ENCODE measurements at places on chromosomes 5 and 9.

DNA sequence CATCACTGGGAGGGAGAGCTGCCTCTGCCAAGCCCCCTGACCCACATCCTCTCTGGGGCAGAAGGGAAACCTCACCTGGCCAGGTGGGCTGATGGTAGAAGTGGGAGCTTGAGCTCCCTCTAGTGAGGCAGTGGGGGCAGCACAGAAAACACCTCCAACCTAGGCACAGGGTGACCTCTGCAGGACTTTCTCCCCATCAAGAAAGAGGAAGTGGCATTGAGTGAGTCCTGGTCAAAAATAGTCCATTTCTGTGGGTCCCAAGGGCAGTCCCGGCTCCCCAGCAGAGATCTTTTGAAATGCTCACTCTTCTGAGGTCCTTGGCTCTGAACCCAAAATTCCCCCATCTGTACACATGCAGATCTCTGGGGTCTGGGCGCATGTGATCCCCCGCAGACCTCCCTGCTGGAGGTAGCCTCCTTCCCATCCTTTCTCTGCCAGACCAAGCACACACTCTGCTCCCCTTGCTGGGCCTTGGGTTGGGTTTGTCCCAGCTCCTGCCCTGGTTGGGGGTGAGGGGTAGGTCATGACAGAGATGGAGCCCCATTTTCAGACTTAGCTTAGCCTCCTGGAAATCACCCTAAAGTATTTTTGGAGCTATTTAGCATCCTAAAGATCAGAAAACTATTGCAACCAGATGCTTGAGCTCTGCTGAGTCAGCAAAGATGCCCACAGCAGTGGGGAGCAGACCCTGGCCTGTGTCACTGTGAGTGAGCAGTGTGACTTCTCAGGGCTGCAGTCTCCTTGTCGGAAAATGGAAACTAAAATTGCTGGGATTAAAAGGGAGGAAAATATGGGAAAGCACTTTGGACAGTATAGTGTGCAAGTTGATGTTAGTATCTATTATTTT lies 41.6 kb upstream of the LCP2 start:
- DNase-seq, result no peak

- no peak for DNase-seq
These were observed 240.7 kb downstream of the COX7C start for GRCh38 chr5:86858442-86858841.

GRCh38 chr9:107465467-107466451 lies 23.8 kb downstream of the KLF4 start:
- DNase-seq, result no peak

DNA sequence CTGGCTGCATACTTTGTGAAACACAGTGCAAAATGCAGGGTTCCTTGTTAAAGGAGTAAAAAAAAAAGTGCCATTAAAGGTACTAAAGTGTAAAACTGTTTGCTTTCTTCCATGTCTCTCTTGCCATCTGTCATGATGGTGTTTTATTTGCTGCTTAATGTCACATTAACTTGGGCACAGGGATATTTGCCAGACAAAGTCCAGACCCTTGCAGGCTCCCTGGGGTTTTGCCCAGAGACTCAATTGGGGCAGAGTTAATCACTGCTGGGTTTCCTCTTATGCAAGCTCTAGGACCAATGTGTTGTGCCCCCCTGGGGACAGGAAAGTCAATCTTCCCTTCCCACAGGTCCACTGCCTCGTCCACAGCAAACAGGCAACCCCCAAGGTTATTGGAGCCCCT lies 274.3 kb upstream of the SGCD start:
- DNase-seq, result no peak

GRCh38 chr9:15157381-15157780 lies 149.6 kb downstream of the TTC39B start:
- no peak for DNase-seq

GRCh38 chr9:75624998-75625397 lies 265.5 kb upstream of the PCSK5 start:
- DNase-seq, result no peak

- no peak for DNase-seq
These were observed 134.6 kb downstream of the ISL1 start for GRCh38 chr5:51517838-51518237.

DNA sequence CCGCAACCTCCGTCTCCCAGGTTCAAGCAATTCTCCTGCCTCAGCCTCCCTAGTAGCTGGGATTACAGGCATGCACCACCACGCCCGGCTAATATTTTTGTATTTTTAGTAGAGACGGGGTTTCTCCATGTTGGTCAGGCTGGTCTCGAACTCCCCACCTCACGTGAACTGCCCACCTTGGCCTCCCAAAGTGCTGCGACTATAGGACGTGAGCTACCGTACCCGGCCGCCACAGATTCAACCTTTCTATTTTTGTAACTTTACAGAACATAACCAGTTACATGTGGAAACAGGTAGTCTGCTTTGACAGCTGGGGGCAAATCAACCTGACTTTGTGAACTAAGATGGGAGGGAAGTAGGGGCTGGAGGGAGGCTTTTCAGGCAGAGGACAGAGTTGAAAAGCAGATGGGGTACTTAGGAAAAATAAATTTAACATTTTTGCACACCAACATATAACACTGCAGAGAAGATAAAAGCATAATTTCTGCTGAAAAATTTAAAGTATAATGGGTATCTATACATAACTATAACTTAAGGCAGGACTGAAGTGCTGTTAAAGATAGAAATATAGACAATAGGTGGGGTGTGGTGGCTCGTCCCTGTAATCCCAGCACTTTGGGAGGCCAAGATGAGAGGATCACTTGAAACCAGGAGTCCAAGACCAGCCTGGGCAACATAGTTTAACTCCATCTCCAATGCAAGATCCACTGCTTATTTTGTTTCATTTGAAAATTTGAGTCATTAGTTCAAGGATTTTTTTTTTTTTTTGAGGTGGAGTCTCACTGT lies 5.1 kb downstream of the RPL37 start:
- DNase-seq, result no peak

DNA sequence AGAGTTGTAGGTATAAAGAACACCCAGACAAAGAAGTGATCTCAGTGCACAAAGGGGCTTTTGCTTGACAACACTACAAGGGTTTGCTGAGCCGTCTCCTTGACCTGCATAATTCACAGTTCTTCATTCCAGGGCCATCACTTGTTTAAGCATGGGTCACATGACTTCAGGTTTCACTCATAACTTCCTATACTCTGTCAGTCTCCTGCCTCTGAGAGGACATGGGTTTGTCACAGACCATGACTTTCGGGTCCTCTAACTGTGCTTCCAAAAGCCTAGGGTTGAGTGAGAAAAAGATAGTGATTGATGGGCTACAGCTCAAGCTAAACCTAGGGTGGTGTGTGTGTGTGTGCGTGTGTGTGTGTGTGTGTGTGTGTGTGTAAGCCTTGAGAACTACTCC lies 166.4 kb downstream of the CDH6 start:
- DNase-seq, result no peak

- no peak for DNase-seq
These were observed 139.1 kb downstream of the ZNF354C start for GRCh38 chr5:179199246-179199645.

- no peak for DNase-seq
These were observed 13.5 kb downstream of the B4GALT1 start for GRCh38 chr9:33153666-33154065.

GRCh38 chr9:22813529-22813928 lies 366.9 kb downstream of the DMRTA1 start:
- DNase-seq, result no peak

- DNase-seq, result no peak
These were observed 35.3 kb downstream of the PRDM6 start for GRCh38 chr5:123124126-123124858.

- no peak for DNase-seq
These were observed 1.8 kb downstream of the RPL12 start for GRCh38 chr9:127449332-127449966.

GRCh38 chr9:95887926-95888497 lies 12.5 kb downstream of the ERCC6L2 start:
- no peak for DNase-seq

DNA sequence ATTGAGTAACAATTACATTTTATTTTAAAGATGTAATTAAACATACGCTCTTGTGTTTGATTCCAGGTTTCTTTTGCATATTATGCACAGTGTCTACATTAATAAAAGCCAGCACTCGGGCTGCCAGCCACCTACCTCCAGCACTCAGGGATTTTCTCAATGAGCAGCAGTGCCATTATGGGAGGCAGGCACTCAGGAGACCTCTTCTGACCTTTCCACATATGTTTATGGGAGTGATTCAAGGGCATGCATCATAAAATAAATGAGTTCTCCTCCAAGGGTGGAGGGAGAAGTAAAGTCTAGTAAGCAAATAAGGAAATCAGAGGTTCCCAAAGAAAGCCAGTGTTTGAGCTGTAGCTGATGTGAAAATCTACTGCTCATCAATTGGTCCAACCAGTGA lies 119.8 kb upstream of the IRX2 start:
- DNase-seq, result no peak

- DNase-seq, result no peak
These were observed 69.4 kb downstream of the KLHL3 start for GRCh38 chr5:137666461-137666850.

DNA sequence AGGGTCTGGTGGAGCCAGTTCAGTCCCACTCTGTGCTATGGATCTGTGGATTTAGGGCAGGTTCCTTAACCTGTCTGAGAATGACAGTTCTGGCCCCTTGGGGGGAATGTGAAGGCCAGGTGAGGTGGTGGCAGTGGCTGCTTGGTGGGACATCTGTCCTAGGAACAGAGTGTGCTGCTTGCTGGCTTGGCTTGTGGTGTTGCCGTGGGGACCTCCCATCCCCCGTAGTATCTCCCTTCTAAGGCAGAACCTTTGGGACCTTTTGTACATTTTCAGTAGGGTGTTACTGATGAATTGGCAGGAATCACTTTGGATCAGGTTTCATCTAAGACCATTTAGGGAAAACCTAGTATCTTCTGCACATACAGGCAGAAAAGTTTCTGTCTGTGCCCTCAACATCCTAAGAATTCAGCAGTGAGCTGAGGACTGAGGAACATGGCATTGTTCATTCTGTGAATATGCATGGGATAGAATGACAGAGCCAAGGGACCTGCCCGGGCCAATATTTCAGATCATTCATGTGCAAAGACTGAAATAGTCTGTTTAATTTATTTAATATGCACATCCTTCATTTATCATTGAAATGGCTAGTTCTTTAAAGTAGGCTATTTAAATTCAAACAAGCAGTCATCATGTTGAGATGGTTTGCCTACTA lies 64.6 kb downstream of the WNK2 start:
- DNase-seq, result no peak

GRCh38 chr5:163760498-163760897 lies 255.1 kb downstream of the MAT2B start:
- no peak for DNase-seq

Data from SIG-M5 (cell line).